ENCODE measurements at places on chromosomes 1 and 21.

- no peak for DNase-seq
Measured at GRCh38 chr21:42614811-42615351, 38.5 kb upstream of the PDE9A start.

DNA sequence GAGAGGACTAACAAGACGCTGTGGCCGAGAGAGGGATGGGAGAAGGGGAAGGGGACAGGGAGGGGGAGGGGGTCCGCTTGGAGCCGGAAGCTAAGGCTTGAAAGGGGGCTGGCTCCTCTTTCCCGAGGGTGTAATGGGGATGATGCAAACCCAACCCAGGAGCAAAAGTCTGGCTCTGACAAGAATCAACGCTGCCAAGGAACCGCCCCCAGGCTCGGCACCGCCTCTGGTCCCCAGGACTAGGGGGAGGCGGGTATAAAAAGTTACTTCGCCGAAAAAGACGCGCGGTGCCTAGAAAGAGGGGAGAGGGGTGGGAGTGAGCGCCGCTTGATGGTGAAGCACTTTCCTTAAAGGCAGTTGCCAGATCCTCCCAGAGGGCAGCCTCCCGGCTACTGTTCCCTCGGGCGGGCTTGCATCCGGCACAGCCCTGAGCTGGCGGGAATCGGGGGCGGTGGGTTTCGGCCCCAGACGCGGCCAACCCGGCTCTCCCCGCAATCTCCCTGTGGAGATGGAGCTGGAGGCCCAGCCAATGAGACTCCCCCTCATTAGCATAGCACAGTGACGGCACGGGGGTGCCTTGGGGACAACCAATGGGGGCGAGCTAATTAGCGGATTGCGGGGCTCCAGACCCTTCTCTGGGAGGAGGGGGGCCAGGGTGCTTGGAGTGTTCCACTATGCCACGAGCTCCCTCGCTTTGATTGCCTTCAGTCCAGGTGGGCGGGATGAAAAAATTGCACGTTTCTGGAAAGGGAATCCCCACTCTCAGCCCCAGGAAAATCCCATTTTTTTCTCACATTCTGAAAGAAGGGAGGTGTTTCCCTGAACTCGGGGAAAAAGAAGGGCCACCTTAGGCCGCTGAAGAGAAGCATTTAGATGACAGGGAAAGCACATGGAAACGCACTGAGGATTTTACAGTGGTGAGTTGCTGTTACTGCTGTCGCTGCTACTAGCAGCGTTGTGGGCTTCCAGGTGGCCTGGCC, at the start of gene KCNT2:
KCNT2 (minus strand) TSS at position 51 of the 980 bp plus-strand sequence. CDS start 131 bp downstream, outside the sequence.
- DNase-seq, result peak; percentile 2

DNA sequence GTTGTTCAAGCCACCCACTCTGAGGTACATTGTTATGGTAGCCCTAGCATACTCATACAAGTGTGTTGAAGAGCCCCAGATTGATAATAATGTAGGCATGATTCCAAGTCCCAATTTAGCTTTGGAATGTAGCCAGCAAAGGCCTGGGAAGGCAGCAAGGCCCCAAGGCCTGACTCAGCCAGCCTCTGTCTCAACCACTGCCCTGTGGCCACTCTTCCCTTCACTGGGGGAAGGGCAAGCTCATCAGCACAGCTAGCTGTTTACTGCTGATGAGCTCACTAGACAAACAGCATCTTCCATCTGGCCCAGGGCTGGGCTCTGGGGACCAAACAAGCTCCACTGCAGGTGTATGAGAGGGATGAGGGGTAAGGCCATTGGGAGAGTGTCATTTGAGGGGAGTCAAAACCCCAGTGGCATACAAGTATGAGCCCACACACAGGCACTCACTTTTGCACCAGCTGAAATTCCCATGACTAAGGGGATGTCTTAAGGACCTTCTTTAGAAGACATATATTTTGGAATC, 2.2 kb upstream of the IRF6 start:
- DNase-seq, result no peak

DNA sequence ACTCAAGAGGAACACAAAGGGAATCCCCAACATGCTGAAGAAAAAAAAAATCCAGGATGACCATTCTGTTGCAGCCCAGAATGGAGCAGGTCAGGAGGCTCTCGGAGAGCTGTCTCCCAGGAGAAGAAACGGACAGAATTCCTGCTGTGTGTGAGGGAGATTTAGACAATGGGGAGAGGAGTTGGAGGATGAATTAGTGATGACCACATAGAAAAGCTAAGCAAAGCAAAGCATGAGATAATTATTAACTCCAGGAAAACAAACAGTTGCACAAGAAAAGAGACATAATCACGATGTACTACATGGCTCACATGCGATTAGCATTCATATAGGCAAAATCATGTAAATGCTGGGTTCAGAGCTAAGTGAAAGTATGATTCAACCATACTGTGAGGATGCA, 61.1 kb upstream of the SMYD2 start:
- DNase-seq, result no peak

- DNase-seq, result no peak
Measured at GRCh38 chr1:109986054-109986444, 1.5 kb downstream of the AHCYL1 start.

DNA sequence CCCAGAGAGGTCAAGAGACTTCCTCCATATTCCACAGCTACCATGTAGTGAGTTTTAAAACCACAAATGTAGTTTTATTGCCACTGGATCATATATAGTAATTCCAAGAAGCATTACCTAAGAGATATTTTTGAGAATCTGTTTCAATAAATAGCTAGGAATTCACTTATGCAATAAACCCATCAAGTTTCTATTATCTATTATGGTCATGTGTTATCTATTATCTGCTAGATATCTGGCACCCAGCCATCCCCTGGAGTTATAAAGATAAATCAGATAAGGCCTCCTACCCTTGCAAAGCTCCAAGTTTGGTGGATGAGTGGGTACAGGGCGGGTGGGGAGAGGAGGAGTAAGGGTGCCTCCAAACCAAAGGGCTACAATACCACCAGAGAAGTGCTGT, 10.3 kb upstream of the VWA5B1 start:
- DNase-seq, result no peak

GRCh38 chr1:235127203-235127602, 1.4 kb downstream of the TOMM20 start:
- DNase-seq, result no peak

- DNase-seq, result no peak
Measured at GRCh38 chr1:210123924-210124589, 108.5 kb upstream of the SERTAD4 start.

DNA sequence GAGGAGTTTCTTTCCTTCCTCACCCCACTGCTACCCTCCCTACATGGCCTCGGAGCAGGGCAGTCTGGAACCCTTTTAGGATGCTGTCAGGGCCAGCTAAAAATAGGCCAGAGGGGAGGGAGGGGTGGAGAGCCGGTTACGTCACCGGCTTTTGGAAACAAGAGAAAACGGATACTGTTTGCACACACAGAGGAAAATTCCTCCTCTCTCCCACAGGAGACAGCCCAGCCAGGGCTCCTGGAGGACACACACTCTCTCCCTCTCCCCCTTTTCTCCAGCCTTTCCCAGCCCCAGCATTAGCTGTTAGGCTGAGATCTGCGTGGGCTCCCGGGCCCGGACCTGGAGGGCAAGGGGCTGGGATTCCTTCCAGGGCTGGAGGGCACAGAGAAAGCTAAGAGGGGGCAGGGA, 20.0 kb upstream of the ALDH4A1 start:
- peak; percentile 97 for DNase-seq

- no peak for DNase-seq
Measured at GRCh38 chr1:154501423-154502065, 475 bp upstream of the TDRD10 start.

- DNase-seq, result no peak
Measured at GRCh38 chr1:116855773-116856201, 53.9 kb upstream of the PTGFRN start.

DNA sequence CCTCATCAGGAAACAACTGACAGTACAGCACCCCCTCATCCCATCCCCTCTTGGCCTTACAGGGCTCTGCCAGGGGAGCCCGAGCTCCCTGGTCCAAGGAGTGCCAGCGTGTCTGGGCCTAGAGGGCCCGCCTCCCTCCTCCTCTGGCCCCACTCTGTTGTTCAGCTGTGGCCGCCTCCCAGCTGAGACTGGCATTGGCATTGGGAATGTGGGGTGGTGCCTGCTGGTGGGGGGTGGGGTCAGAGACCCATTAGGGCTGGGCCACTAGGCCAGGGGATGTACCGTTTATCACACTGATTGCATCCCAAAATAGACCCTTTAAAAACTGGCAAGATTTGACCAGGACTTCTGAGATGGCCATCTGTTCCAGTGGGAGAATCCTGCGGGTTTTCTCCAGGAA, 1.4 kb downstream of the LDLRAP1 start:
- peak; percentile 62 for DNase-seq

DNA sequence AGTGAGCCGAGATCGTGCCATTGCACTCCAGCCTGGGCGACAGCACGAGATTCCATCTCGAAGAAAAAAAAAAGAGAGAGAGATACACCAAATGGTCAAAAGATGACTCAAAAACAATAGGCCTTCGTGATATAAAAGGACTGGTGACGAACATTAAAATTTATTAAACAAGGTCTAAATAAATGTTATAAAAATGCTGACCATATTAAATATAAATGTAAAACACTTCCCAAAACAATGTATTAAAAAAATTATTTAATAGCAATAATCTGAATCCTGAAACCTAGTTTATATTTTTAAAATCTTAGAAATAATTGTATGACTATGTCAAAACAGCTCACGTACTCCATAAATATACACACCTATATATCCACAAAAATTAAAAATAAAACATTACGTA, 247.6 kb downstream of the SETD4 start:
- DNase-seq, result no peak

DNA sequence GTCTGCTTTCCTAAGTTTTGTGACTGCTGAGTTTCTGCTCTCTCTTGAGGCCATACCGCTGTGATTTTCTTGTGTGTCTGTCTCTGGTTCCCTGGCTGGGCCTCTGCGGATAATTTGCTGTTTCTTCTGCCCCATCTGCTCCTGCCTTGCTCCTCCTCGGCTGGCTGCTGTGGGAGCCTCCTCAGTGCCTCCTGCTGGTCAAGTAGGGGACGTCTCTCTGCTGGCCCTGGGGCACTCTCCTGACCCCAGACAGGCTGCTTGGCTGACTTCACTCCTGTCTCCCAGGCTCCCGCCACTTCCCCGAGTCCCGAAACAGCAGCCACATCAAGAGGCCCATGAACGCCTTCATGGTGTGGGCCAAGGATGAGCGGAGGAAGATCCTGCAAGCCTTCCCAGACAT, 28.5 kb downstream of the ETNK2 start:
- no peak for DNase-seq

- no peak for DNase-seq
Measured at GRCh38 chr1:147072482-147073432, 99.5 kb downstream of the PRKAB2 start.

DNA sequence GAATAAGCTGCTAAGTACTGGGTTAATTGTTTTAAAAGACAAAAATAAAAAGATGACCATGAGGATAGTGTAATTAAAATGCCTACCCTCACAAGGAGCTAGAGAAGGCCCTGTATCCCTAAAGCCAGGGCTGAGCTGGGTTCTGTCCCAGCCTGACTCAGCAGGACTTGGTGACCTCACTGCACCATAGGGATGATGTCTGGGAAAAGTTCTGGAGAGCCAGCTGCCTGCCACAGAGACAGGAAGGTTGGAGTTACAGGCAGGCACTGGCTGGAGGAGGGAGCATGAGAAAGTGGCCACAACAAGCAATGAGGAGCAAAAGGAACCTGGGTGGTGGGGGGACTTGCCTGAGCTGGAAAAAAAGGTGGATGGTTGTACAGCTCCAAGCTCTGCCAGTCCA, 5.7 kb upstream of the TNR start:
- no peak for DNase-seq

DNA sequence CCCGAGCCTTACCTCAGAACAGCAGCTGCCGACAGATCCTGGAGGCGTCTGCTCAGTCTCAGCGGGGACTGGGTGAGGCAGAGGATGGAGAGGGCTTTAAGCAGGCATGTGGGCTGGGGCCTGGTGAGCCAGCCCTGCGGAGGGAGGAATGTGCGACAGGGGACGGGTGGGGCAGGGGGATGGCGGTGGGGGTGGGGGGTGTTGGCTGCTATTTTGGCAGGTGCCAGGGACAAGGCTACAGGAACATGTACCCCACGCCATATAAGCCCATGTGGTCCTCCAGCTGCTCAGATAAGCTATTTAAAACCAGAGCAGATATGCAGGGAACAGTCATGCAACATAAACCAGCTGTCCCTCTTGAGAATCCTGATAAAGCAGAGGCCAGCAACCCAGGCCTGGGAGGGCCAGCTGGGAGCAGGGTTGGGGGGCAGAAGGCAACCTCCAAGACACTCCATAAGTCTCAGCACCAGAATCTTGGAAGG, at the start of gene TNNT2:
TNNT2 (minus strand) TSS at position 70 of the 482 bp plus-strand sequence. CDS start 4,426 bp downstream, outside the sequence.
- no peak for DNase-seq

DNA sequence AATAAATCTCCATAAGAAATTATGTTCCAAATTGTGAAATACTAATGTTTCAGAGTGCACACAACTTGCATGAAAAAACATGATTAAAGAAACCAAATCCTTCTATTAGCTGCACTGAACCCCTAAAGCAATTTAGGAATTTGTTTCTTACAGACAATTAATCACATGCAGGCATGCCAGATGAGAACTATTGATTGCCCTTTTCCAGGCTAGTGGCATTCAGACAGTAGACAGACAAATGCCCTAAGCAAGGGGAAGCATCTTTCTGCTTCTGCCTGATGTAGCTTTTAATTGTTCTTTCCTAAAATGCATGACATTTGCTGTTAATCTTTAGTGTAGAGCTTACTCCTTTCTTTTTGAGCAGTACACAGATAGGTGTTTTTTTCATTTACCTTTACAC, 229.5 kb downstream of the DPYD start:
- no peak for DNase-seq

DNA sequence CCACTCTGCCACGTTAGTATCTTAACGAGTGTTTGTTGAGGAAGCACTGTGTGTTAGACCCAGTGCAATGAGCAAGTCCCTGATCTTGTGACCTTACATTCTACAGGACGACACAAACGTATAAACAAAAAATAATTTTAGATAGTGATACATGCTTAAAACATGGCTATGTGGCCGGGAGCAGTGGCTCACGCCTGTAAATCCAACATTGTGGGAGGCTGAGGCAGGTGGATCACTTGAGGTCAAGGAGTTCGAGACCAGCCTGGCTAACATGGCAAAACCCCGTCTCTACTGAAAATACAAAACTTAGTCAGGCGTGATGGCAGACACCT, 19.6 kb downstream of the MTX1 start:
- DNase-seq, result no peak

- no peak for DNase-seq
Measured at GRCh38 chr1:25757151-25757845, 42.7 kb upstream of the SELENON start.

- DNase-seq, result no peak
Measured at GRCh38 chr1:77540501-77541161, 141.8 kb downstream of the ZZZ3 start.

DNA sequence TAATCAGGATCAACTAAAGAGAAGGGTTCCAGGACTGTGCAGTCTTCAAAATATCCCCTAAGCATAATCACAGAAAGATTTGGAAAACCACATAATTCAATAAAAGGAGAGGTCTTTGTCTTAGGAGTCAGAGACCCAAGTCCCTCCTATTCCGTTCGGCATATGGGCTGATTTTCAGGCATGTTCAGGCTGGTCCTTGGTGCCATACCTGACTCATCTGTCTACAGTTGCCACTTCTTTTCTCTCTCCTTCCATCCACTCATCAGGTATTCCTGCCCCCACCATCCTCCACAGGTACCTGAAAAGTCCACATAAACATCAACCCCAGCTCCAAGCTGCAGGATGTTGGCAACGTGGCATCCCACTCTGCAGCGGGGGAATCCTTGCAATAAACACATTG, 29.7 kb upstream of the RPL11 start:
- DNase-seq, result no peak

- DNase-seq, result no peak
Measured at GRCh38 chr21:46399686-46400085, 59.0 kb upstream of the DIP2A start.

GRCh38 chr1:175126347-175126746, 58.7 kb downstream of the TNN start:
- DNase-seq, result no peak
